ENCODE measurements at places on chromosomes 13 and 19.

GRCh38 chr19:10191347-10191746 is 3.4 kb downstream of the DNMT1 start:
- no peak for DNase-seq

DNA sequence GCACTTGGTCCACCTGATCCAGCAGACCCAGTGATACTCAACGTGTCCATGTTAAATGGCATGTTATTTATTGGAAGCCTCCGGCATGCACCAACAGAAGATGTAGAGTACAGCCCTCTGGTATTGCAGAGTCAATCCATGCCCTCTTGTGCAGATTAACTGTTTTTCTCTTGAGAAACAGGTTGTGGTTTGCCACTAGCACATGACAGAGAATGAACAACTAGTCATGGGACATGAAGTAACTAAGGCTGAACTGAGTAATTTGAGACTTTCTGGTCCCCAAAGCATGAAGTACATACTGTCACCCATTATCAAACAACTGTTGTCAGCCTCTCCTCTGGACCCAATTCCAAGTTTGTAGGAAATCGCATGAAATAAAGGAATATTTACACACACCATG is 3.2 kb downstream of the ZNF562 start:
- no peak for DNase-seq

DNA sequence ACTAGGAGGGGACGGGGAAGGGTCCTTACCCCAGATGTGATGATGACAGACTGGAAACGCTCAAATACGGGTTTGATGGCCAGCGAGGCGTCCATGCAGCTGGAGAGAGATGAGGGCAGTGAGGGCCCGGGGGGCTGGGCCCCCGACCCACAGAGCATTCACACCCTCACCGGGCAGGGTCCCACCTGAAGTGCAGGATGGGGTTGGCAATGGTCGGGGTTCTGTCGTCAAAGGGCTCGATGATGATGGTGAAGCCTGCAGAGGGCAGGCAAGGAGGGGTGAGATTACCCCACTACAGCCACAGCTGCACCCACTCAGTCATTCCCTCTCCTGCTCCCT is 13.0 kb downstream of the ERCC2 start:
- DNase-seq = no peak

DNA sequence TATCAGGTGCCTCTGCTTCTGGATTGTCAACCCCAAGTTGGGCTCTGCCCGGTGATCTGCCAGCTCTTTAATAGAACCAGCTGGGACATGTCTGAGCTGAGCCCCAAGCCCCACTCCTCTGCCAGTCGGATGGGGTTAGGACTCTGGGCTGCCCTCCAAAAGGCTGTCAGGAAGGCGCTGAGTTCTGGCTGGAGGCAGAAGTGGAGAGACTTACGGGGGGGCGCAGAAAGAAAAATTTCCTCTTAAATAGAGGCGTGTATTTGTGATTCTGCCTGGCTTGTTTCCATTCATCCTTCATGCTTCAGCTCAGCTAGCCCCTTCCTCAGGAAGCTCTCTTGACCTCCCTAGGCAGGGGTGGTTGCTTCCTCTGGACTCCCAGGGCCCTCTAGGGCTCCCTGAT is 985 bp upstream of the KCNK6 start:
- DNase-seq = no peak

DNA sequence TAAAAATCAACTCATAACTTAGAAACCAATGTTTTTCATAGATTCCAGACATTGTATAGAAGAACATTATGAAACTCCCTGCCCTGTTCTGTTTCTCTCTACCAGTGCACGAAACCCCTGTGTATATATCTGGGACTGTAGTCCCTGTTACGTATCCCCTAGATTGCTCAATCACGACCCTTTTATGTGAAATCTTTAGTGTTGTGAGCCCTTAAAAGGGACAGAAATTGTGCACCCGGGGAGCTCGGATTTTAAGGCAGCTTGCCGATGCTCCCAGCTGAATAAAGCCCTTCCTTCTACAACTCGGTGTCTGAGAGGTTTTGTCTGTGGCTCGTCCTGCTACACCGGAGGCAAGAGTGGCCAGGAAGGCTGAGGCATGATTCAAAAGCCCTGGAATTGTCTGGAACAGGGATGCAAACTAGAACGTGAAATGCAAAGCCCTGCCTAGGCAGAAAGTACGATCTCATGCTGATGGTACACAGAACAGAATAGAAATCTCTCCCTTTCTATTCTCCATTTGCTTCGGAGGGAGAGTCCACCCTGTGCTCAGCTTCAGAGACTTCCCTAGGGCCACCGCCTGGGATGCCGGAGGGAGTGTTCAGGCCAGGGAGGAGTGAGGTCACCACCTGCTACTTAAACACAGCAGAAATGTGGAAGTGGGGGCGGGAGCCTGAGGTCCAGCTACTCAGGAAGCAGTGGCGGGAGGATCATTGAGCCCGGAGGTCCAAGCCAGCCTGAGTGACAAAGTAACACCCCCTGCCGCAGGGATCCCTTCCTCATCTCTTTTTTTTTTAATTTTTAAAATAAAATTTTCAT is 758 bp upstream of the ZNF888 start:
- DNase-seq = no peak

- no peak for DNase-seq
Measured at GRCh38 chr13:26987486-26988013, 184.1 kb downstream of the USP12 start.
